Ammon's horn (tissue), 1 donor: ENCODE measurements at places on chromosomes 6 and 20.

- DNase-seq: no peak
These were observed 84.9 kb downstream of the ASCC3 start for GRCh38 chr6:100796049-100796823.

- no peak for DNase-seq
These were observed 123.3 kb downstream of the QRSL1 start for GRCh38 chr6:106752641-106753040.

DNA sequence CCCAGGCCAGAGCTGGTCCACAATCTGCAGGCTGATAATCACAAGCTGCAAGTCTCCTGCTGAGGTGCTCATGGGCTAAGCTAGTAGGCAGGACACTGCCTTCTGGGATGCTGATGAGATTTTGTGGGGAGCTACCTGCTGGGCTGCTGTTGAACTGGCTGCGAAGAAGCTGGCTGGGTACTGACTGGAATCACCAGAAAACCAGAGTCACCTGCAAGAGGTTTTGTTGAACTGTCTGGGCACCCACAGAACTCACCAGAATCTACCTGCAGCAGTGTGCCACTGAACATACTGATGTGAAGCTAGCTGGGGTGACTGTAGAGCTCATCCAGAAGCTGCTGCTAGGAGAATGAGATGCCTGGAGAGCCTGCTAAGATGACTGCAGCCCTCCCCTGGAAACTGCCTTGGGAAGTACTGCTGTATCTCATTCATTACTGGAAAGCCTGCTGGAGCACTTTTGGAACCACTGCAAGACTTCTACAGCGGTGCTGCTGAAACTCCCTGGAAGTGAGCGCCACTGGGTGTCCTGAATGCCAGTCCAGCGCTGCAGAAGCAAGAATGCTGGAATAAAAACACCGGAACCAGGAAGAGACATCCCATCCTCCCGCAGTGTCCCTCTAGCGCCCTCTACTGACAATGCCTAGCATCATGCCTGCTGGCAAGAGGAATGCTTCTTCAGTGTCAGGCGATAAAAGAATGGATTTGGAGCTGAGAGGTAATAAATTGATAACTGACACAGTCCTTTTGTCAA is 64.9 kb upstream of the ARHGAP18 start:
- DNase-seq: peak; percentile 92

- no peak for DNase-seq
These were observed at the start of gene PHF1 for GRCh38 chr6:33410711-33411631. TSS of gene PHF1 (plus strand) at chr6:33411014. CDS start at chr6:33412264, 1,250 bp downstream.

GRCh38 chr6:15489261-15489962 is 173.4 kb downstream of the DTNBP1 start:
- no peak for DNase-seq

DNA sequence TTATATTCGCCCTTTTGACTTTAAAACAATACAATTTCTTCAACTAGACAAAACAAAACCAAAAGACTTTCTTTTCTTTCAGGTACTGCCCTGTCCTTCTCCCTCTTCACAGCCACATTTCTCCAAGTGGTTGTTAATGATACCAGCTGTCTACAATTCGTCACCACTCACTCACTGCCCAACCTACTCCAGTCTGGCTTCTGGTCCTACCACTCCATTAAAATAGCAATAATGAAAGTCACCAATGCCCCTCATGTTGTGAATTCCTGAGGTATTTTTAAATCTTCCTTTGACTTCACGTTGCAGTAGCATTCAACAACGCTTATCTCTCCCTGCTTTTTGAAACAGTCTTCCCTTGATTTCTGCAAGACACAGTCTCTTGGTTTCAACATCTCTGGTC is 11.6 kb upstream of the MAN1A1 start:
- DNase-seq: no peak

DNA sequence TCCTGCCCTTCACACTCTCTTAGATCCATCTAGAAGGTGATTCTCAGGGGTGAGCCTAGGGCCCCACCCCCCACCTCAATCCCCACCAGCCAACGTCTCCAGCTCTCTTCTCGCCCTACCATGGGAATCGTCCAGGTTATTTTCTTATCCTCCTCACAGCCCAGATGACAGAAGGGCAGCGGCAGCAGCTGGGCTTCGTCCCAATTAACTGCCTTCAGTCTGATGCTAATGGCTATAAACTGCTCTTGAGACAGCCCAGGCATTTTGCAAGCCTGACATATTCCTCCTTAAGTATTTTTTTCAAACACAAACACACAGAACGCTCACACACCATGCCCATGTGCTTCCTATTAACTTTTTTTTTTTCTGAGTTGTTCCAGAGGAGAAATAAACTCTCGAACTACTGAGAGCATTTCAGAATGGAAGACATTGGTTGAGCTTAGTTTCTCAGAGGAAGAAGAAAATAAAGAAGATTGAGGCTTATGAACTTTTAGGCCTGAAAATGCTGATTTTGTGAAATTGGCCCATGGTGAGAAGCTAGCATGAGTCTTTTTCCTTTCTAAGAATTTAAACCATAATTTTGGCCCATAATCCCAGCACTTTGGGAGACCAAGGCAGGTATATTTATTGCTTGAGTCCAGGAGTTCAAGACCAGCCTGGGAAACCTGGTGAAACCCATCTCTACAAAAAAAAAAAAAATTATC is 124.6 kb downstream of the EYA2 start:
- no peak for DNase-seq

- DNase-seq: peak; percentile 34
These were observed 419.5 kb downstream of the DHX35 start for GRCh38 chr20:39381595-39381994.

GRCh38 chr6:1591926-1592325 is 17.8 kb upstream of the FOXC1 start:
- no peak for DNase-seq

- DNase-seq: no peak
These were observed 238.9 kb downstream of the PRL start for GRCh38 chr6:22057962-22058361.

DNA sequence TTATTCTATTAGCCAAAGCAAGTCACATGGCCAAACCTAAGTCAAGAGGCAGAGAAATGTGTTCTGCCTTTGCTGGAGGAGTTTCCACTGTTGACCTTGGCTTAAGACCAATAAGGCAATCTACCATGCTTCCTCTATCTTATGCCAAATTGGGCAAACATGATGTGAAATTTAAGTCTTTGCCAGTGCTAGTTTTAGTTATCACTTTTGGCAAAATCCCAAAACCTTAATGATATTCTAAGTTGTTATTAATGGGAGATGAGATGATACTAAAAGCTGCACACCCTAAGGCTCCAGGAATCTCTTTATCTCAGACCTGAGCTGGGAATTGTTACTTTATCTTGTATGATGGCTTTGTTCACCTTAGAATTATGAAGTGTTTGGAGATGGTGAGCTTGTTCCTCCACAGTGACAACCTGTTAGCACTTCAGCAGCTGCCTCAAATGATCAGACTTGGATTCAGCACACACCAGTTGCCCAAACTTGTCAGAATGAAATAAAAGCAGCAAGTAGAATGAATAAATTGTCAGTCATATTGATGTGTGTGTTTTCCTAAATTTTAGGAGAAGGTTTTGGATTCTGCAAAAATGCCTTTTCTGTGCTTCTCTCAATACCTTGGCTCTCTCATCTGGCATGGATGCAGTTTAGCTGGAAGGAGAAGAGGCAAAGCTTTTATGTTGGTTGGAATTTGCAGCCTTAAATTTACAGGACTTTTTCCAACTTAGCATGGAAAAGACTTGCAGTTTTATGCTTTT is 49.3 kb downstream of the RIN2 start:
- DNase-seq: no peak

DNA sequence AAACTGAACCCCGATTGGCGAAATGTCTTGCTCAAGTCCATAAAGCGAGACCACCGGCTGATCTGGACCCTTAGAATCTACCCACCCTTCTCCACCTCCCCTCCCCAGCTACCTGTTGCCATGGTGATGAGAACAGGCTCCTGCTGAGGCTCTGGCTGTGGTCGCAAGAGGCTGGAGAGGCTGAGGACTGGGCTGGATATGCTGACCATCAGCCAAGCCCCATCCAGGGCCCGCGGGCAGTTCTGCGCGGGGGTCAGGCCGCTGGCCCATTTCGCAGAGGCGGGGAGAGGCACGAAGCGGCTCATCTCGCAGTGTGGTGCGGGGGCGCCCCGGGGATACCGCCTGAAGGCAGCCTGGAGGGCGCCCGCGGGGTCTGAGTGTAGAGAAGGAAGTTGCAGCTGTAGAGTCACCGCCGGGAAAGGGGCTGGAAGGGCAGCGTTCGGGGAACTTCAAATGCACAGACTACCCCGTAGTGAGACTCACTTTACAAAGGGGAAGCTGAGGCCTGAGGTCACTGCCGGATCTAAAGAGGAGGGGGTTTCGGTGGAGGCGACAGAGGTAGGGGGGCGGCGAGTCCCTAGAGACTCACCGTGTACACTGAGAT is 671 bp downstream of the TAPBP start:
- DNase-seq: peak; percentile 53

GRCh38 chr6:6758915-6759654 is 170.6 kb downstream of the LY86 start:
- peak; percentile 59 for DNase-seq

GRCh38 chr6:121210943-121211342 is 123.3 kb downstream of the TBC1D32 start:
- no peak for DNase-seq

DNA sequence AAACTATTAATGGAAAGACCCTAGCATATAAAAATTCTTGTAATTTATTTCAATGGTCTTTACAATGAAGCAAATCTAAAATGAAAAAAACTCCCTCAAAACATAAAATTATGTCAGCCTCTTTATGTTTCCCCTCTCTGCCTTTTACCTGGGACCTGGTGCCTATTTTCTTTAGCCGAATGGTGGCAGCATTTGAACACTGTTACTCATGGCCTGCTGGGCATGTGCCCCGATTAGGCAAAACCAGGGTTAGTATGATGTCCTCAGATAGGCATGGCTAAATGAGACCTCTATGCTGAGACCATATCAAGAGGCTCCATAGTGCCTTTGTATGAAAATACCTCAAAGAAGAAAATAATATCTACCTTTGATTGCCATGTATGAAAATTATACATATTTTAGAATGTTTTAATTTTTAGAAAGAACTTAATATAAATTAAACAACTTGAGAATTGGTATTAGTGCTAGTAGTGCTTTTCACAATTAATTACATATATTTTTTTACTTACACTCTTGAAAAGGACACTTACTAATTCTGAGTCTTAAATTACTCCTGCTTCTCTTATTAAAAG is 22.5 kb upstream of the C6orf58 start:
- peak; percentile 34 for DNase-seq

GRCh38 chr20:3767110-3767426 is 485 bp downstream of the ADISSP start:
- DNase-seq: no peak

DNA sequence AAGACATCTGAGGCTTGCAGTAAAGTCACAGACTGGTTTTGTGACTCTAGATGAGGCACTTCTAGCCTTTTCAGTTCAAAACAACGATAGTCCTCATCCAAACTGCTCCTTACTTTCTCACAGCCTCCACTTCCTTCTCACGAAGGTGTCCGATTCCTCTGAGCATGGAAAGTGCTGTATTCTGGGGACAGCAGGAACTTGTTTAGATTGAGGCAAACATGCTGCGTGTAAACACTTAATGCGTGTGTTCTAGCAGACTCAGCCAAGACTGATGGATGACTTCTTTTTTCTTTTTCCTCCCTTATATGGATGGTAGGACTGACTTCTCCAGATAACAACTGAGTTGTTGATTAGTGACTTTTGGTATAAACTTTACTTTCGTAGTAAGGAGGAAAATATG is 80.2 kb upstream of the PRDM1 start:
- DNase-seq: no peak

DNA sequence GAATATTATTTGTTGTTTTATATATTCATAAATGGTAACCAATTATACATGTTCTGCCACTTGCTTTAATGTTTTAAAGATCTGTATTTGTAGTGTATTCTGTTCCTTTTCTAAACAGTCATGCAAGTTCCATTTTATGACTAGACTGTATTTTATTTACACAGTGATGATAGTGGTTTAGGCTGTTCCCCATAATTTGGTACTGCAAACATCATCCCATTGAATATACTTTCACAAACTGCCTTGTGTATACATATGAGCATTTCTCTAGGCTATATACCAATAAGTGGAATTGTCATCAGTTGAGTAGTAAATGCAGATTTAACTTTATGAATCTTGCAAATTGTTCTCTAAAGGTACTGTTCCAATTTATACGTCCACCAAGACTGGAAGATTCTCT is 738.0 kb downstream of the EPHA7 start:
- DNase-seq: no peak

DNA sequence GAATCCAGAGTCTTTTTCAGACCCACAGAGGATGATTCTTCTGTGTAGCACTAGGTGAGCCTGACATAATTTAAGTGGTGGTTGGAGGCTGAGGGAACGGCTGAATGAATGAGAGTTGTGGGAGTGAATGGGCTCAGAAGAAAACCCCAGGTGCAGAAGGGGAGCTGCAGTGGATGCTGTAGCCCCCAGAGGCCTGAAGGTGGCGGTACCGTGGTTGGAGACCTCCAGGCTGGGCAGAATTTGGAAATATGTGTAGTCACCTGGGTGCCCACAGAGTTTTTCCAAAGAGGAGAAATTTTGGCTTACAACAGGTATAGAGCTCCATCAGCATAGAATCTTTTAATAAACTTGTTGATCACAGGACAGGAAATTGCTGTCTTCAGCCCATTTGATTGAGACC is 6.5 kb upstream of the RAET1G start:
- DNase-seq: no peak

GRCh38 chr6:91719414-91719813 is 1132.5 kb upstream of the MAP3K7 start:
- DNase-seq: no peak

GRCh38 chr20:50013976-50014375 is 31.2 kb downstream of the SNAI1 start:
- DNase-seq: no peak

GRCh38 chr6:19852927-19853326 is 15.8 kb downstream of the ID4 start:
- DNase-seq: no peak

- DNase-seq: no peak
These were observed 26.3 kb upstream of the RAB23 start for GRCh38 chr6:57248311-57248895.

DNA sequence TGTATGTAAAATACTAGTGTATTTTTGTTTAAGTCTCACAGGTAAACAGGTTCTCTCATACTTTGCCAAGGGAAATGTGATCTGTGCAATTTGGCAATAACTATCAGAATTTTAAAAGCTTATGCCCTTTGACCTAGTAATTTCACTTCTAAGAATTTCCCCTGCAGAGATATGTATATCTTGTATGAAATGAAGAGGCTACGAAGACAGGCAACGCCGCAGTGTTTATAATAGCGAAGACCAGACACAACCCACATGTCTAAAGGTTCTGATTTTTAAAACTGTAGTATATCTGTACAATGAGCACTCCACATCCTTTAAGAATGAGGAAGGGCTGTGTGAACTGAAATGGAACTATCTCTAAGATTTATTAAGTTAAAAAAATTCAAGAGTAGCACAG is 7.5 kb downstream of the TRAF3IP2 start:
- no peak for DNase-seq

- DNase-seq: no peak
These were observed 467.3 kb downstream of the C6orf118 start for GRCh38 chr6:164842085-164842484.
